ENCODE measurements at places on chromosomes 6 and 20. TPM values are rescaled to one million over a fixed set of nuclear protein-coding genes. Genes with fewer than 3 reads are reported as not detected.

The SLC44A4 gene
- total RNA-seq, result not detected

The IL20RA gene
- 0.85 TPM for total RNA-seq

The CYP39A1 gene
- total RNA-seq, result 1.6 TPM

The CDSN gene
- not detected for total RNA-seq
